GM23338 (cell line): ENCODE measurements at places on chromosomes 12 and 14. TPM values are rescaled to one million over a fixed set of nuclear protein-coding genes. Genes with fewer than 3 reads are reported as not detected.

FRS2 gene
- 29.2 and 34.3 TPM in 2 replicates for polyA plus RNA-seq

- DNase-seq = no peak
These were observed 2.6 kb downstream of the YAF2 start for GRCh38 chr12:42235426-42235825.

CACNB3 gene
- polyA plus RNA-seq = 6.2 and 6.3 TPM in 2 replicates

DNA sequence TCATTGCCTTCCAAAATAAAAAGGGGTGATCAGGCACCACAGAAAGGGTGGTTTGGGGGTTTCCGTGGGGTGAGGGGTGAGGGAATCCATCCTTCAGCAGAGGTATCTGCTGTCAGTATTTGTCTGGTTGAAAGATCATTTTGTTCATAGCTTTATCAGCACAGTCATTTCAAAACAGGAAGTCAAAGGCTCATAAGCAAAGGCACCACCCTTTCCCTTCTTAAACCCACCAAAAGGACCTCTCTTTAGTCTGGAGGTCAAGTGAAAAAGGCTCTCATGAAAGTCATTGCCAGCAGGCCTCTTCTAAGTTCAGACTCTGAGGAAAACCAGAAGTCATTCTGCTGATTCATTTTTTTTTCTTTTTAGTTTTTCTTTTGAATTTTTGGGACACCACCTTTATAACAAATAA, 6.2 kb downstream of the CHST11 start:
- DNase-seq = no peak

DNA sequence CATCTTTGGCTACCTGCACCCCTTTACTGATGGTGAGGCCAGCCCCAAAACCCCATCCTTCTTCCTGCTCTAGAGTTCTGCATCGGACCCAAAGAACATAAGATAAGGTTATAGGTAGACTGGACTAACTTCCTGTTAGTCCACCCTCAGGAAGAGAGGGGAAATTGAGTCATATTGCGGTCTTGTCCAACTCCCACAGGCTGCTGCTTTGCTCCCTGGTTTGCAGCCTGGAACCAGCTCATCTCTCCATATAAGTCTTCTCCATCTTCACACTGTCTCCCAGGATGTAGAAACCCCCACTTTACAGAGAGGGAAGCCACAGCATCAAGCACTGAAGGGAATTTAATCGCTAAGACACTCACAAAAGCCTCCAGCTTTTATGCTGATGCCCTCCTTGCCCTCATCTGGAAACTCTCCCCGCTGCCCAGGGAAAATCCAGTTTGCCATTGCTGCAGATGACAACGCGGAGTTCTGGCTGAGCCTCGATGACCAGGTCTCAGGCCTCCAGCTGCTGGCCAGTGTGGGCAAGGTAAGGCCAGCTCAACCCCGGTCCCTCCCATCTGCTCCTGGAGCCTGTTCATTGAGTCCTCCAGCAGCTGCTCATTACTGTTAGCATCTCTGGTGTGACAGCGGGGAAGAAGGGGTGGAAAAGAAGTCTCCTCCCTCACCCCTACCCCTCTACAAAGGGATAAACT, 85.3 kb downstream of the B4GALNT3 start:
- DNase-seq = no peak

DNAI7 gene
- 0.08 TPM in 1 of 2 replicates, not detected in the other for polyA plus RNA-seq

TSPAN8 gene
- polyA plus RNA-seq = not detected in 2 replicates

OXA1L gene
- 57.6 and 61.7 TPM in 2 replicates for polyA plus RNA-seq

DNA sequence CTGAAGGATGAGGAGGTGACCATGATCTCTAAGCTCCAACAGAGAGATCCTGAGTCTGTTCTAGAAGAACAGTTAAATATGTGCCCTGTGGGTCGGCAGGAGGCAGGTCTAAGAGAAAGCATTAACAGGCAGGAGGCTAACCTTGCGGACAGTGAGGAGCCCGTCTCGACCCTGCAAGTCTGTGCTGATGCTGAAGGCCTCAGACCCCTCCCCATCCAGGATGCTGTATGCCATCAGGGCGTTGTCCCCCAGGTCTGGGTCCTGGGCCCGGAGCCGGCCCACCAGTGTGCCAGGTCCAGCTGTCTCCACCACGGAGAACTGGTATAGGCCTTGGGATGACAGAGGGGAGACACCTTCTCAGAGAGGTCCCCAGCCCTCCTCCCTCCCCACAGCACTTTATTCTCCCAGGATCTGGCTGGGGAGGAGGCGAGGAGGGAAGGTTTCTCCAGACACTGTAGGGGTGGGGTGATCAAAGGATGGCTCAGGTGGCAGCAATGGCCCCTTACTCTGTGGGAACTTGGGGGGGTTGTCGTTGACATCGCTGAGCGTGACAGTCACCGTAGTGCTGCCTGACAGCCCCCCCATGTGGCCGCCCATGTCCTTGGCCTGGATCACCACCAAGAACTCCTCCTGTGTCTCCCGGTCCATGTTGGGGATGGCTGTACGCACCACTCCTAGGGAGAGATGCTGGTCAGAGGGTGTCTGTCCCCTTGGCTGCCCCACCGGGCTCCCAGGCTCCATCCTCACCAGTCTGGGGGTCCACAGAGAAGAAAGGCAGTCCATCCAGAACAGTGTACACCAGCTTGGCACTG, 3.1 kb downstream of the CDH24 start:
- peak; percentile 52 for DNase-seq

GPR65 gene
- polyA plus RNA-seq = not detected in 2 replicates
